ENCODE measurements at places on chromosomes 1 and 21.
A peak's percentile ranks its signal among the peaks of the same experiment; 100 is the strongest.

GRCh38 chr1:9440763-9441194 lies 98.5 kb upstream of the SLC25A33 start:
- DNase-seq: no peak

- DNase-seq: no peak
Measured at GRCh38 chr21:42423197-42423675, 19.5 kb downstream of the UBASH3A start.

- DNase-seq: peak; percentile 97
Measured at GRCh38 chr1:16978567-16979474, 1.6 kb downstream of the MFAP2 start.

DNA sequence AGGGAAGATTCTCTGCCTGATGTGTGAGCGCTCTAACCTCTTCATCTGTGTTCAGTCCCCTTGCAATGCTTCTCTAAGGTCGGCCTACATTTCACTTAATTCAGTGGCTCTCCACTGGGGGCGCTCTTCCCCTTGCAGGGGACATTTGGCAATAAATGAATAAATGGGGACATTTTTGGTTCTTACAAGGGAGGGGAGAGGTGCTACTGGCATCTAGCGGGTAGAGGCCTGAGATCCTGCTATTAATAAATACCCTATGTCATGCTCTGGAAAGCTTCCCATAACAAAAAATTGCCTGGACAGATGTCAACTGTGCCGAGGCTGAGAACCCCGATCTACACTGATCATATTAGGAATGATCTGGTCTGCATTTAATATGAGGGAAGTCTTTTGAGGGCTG lies 25.9 kb upstream of the DNAJC11 start:
- peak; percentile 51 for DNase-seq

DNA sequence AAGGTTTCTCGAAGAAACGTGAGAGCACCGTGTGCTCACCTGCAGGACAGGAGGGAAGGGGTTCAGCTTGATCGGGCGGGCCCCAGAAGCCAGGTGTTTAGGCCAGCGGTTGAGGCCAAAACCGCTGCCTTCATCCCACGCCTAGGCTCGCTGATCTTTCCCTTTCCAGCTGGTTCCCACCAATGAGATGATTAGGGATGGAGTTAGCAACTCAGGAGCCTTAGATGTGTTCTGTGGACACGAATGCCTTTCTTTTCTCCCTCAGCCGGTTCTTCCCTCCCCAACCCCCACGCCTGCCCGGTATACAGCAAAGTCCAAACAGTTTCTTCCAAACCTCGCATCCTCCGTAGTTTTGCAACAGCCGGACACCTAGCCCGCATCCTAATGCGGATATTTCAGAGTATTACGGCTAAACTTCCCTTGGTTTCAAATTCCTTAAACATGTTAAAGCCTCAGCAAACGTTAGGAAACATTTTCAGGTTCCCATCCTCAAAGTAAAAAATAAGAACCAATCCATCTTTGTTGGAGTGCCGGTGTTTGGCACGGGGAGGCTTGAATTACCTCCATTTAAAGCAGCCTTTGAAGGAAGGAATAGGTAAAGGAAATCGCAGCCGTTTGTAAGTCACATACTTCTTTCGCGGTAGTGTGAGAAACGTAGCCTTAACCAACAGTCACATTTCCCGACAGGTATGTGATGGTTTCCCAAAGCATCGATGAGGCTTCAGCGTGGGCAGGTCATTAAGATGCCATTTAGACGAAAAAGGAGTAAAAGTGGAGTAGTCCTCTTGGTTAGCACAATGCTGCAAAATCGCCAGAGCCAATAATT lies 1.1 kb downstream of the LRRC8C start:
- DNase-seq: peak; percentile 27

All from fibroblast of gingiva (primary cell).